Activated naive CD4-positive, alpha-beta T cell treated with Interleukin-2 at 50 U/mL for 16 hours (primary cell): ENCODE measurements at places on chromosomes 1 and 21.
A peak's percentile ranks its signal among the peaks of the same experiment; 100 is the strongest.

DNA sequence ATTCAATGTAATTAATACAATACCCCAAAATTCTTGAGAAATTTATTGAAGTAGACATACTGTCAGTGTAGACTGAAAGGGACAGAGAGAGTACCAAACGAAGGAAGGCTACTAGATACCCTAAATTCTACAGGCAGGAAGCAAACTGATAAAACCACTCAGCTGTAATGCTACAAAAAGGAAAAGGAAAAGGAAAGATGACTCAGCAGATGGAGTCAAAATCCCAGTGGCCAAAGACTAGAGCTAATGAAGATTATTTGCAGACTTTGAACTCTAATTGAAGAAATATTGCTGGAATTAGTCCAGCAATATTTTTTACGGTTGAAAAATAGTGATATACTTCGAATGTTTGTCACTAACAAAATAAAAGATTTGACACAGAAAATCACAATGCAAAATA is 671.9 kb downstream of the BRINP3 start:
- no peak for DNase-seq

GRCh38 chr1:21034725-21035628 is 141.7 kb downstream of the EIF4G3 start:
- no peak for DNase-seq

GRCh38 chr1:234539666-234540403 is 60.9 kb upstream of the TARBP1 start:
- no peak for DNase-seq

- no peak for DNase-seq
These were observed 27.6 kb downstream of the CLDN14 start for GRCh38 chr21:36452281-36452825.

DNA sequence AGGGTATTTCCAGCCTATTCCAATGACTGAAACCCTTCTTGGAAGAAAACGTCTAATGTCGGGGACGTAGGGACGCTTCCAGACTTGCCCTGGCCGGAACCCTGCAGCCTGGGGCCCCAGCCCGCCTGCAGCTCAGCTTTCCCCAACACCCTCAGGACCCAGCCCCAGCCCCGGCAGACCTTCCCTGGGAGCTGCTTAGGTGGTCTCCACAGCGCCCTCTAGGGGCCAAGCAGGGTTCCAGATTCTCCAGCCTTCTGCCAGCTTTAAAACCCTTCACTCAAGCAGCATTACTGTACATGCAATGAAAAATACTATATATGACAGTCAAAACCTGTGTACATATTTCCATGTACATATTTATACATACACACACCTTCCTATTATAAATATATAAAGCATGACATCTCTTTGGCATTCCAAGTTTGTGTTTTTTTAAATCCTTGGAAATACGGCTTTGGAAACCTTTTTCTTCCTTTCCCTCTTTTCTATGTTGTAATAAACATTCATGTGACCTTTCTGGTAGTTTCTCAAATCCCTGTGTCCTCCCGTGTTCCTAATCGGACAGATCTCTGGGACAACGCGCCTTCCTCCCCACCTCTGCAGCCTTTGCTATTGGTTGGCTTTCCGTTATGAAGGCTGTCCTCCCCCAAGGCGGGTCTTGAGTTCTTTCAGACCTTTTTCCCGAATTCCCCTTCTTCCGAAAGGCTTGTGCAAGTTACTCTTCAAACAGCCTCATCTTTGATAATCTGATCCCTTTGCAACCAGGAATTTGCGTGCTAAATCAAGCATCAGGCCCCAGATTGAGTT is 60.3 kb downstream of the STUM start:
- peak; percentile 69 for DNase-seq

GRCh38 chr1:85224734-85225623 is 24.2 kb upstream of the SYDE2 start:
- no peak for DNase-seq

DNA sequence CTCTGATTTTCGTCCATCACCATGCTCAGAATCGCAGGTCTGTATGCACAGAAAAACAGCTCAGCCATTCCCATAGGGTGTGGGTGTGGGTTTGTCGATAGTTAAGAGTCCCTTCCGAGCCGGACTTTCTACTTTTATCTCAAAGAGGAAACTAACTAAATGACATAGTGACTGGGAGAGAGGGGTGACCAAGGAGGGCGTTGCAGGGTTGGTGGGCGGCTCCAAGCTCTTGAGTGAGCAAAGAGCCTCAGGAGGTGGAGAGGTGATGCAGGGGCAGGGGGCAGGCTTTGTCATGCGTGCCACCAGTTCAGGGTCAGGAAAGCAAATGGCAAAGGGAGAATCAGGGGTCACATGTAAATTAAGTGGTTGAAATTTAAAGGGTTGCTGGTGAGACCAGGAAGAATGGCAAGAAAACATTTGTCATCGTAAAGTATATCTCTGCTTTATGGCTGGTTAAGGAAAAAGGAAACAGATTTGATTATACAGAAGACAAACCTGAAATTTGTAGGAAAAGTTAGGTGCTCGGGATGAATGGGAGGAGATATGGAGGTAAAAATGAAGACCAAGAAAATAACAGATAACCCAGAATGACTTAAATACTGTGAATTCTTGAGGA is 249.0 kb downstream of the SETD4 start:
- DNase-seq: no peak

GRCh38 chr1:32047701-32048100 is 25.0 kb upstream of the TMEM39B start:
- DNase-seq: no peak

DNA sequence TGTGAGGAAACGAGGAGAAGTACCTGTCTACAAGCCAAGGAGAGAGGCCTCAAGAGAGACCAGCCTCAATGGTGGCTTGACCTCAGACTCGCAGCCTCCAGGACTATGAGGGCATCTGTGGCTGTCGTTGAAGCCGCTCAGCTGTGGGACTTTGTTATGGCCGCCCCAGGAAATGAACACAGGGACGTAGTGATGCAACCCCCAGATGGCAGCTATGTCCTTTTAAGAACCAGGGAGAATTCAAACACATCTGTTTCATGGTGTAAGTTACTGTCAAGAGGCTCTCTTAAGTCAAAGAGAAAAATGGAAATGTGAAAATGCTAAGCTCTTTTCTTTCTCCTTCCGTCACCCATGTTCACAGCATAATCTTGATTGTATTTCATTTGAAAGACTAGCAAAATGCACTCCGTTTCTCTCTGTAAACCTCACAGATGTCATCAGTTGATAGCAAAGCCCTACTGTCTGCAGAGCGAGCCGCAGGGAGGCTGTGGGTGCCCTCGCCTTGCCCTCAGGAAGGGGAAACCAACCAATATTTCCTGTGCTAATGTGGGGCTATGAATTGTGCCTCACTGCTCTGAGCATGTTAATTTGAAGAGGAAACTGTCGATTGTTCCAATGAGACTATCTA is 21.3 kb downstream of the UBASH3A start:
- DNase-seq: peak; percentile 74

GRCh38 chr1:173049322-173049633 is 1.5 kb downstream of the TNFSF18 start:
- DNase-seq: no peak

- DNase-seq: no peak
These were observed 7.9 kb downstream of the AKT3 start for GRCh38 chr1:243842161-243842560.

DNA sequence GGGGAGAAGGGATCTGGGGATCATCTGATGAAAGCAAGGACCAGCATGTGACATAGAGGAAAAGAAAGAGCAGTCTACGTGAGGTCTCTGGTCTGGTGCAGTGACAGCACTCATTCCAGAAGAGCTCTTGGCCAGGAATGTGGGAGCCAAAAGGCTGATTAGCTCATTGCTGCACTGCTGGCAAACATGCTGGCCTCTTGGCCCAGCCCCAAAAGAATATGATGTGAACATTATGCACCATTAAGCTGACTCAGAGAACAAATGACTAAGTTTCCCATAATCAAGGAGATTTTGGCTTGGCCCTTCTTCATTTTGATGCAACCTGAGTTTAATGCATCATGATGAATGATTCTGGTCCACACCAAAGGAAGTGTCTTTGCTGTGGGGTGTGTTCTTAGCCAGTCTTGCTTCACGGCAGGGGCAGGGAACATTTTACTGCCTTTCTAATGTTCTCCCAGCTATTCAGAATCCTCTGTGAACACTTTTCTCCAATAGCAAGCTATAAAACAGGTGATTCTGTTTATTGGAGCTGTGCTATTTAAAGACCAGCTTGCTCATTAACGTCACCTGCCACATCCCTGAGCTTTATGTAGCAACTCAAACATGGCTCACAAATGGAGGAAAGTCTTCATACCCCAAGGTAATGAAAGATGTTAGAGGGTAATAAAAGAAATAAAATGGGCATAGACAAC is 55.1 kb downstream of the PCBP3 start:
- no peak for DNase-seq

- DNase-seq: no peak
These were observed 132.9 kb downstream of the COQ8A start for GRCh38 chr1:227072991-227073390.

DNA sequence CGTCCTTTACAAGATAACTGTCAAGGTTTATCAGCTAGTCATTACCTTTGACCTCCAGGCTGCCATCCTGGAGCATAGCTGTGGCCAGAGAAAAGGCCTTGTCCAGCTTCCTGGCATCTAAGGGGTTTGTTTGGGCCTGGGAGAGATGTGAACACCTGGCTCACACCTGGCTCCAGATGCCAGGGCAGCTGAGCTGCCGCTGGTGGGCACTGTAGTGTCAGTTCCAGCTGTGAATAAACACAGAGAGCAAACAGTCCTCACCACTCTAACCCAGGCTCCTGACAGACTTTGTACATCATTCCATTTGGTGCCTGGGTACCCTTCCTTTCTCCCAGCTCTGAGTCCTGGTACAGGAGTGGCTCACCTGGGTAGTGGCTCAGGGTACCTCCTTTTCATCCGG is 14.3 kb upstream of the KCNA10 start:
- no peak for DNase-seq

- DNase-seq: no peak
These were observed 34.4 kb upstream of the ROR1 start for GRCh38 chr1:63739452-63739851.

- no peak for DNase-seq
These were observed 39.3 kb downstream of the FASLG start for GRCh38 chr1:172698224-172698623.

DNA sequence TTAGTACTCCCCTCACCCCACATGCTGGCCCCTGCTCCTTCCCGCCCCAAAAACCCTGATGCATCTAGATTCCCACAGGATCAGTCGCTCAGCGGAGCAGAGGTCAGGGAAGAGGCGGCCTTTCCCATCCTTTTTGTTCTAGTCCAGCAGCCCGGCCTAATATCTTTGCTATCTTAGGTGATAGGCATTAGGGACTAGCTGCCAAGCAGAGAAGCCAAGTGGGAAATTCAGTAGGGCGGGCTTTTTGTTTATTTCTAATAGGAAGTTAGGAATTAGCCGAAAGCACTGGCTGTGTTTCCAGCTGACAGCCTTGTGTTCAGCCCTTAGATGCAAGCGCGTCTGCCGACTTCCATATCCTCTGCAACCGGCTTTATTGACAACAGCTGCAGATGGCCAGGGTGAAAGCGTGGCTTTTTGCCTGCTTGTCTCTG is 59.0 kb upstream of the BCAR3 start:
- no peak for DNase-seq

- DNase-seq: no peak
These were observed 272.3 kb upstream of the C1orf105 start for GRCh38 chr1:172148213-172148612.

GRCh38 chr1:26081267-26082019 is 14.0 kb upstream of the TRIM63 start:
- DNase-seq: no peak

- no peak for DNase-seq
These were observed 19.9 kb upstream of the SLC35F3 start for GRCh38 chr1:233884461-233885151.

- no peak for DNase-seq
These were observed 23.3 kb downstream of the OPRD1 start for GRCh38 chr1:28835237-28835650.

DNA sequence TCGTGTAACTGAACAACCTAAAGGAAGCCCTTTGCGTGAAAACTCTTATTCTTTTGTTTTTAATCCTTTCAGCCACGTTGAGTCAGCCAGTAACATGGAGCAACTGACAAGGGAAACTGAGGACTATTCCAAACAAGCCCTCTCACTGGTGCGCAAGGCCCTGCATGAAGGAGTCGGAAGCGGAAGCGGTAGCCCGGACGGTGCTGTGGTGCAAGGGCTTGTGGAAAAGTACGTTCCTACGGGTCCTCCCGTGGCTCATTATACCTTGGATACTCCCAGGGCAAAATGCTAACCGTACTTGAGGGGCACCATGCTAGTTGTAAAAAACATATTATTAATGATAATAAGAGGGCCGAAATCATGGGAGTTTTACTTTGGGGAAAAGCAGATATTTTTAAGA is 49.4 kb downstream of the LAMC2 start:
- no peak for DNase-seq

DNA sequence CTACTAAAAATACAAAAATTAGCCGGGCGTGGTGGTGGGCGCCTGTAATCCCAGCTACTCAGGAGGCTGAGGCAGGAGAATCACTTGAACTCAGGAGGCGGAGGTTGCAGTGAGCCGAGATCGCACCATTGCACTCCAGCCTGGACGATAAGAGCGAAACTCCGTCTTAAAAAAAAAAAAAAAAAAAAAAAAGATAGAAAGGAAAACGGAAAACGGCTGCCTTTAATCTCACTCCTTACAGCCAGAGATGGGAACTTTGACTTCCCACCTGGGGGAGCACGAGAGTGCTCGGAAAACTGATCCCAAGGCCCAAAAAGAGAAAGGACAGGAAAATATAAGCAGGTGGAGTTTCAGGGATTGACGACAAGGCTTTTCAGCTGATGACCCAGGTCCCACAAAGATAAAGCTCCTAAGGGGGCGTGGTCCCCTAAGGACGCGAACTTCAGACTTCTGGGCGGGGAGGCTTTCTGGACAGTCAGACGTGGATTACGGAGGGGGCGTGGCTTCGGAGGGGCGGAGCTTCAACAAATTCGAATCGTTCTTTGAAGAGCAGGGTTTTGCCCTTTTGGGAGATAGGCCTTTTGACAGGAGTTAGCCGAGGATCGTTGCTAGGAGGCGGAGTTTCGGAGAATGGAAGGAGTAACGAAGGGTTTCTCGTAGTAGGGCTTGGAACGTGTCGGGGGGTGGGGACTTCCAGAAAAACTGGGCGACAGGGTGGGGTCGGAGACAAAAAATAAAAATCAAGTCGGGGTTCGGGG is 958 bp upstream of the CKS1B start:
- DNase-seq: peak; percentile 93

DNA sequence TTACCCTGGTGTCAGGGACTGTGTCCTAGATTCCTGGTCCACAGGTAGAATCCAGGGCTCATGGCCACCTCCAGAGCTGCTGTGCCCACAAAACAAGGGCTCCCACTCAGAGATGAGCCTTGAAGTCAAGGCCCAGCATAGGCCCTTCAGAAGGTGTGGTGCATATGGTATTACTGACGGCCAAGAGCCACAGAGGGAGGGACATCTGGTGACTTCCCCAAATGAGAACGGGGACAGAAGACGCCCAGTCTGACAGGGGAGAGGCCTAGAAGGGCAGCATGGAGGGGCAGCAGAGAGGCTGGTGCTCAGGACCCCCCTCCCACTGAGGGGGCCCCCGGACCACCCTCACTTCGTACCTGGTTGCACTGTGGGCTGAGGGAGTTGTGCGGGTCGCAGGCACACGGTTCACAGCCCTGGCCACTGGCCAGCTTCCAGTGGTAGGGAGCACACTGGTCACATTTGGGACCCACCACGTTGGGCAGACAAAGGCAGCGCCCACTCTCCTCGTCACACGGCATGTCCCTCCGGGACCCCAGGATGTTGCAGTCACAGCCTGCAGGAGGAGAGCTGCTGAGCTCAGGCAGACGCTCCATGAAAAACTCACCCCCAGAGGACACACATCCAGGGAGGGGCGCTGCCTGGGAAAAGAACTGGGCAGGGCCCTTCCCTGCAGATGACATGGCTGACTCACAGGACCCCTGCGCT is 25.0 kb downstream of the LAMB3 start:
- no peak for DNase-seq

GRCh38 chr21:46087641-46088040 is 10.3 kb upstream of the COL6A2 start:
- no peak for DNase-seq
